ENCODE measurements at places on chromosomes 16 and 17.
A peak's percentile ranks its signal among the peaks of the same experiment; 100 is the strongest.

DNA sequence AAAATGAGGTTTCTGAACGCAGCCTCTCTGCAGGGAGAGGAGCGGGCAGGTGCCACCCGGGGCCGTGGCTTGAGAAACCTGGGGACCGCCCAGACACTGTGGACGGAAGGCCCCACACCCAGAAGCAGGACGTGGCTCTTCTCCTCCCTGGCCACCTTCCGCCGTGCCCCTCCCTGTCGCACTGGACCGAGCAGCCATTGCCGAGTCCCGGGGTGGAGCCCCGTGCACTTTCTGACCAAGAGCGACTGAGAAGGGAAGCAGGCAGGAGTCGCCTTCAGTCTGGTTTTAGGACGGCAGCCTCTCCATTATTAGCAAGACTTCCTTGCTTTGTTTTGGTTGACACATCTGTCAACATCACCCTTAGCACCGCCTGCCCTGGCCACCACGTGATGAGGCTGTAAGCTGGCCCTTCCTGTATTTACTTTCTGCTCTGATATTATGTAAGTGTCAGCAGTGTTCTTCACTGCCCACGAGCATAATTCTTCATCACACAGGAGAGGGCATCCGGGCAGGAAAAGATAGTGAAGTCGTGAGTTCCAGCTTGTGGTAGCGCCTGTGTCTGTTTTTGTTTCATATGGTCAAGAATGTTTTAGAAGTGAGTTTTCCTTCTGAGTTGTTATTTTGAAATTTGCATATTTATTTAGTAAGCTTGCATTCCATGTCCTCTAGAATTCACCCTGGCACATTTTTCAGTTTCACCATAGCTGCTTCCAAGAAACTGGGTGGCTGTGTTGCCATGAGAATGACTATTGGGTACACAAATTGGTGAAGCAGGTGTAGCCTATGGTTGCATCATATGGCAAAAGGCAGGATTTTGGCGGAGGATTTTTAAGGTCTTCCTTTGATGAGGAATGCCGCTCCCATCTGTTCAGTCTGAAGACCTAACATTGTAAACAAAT lies 1.0 kb downstream of the HERPUD1 start:
- DNase-seq: peak; percentile 58

DNA sequence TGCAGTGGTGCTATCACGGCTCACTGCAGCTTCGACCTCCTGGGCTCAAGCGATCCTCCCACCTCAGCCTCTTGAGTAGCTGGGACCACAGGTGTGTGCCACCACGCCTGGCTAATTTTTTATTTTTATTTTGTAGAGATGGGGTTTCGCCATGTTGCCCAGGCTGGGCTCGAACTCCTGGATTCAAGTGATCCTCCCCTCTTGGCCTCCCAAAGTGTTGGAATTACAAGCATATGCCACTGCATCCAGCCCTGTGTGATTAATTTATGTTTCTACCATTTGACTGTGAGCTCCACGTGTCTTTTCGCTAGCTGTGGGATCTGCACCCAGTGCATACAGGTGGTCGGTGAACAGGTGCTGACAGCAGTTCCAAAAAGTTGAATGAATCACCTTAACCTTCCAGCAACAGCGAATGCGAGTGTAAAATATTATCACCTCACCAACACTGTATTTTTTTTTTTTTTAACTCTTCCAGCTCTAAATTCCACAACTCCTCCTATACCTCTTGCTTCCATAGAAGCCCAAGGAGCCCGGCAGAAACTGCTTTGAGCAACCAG lies 484 bp upstream of the NUDT7 start:
- DNase-seq: no peak

- DNase-seq: peak; percentile 49
These were observed 3.9 kb upstream of the C17orf99 start for GRCh38 chr17:78142119-78142861.

GRCh38 chr16:83970430-83970815 lies 2.4 kb downstream of the NECAB2 start:
- DNase-seq: no peak

Data from activated CD4-positive, alpha-beta memory T cell treated with anti-CD3 and anti-CD28 coated beads for 36 hours (primary cell).